Effector memory CD4-positive, alpha-beta T cell (primary cell): ENCODE measurements at places on chromosomes 7 and 10.

DNA sequence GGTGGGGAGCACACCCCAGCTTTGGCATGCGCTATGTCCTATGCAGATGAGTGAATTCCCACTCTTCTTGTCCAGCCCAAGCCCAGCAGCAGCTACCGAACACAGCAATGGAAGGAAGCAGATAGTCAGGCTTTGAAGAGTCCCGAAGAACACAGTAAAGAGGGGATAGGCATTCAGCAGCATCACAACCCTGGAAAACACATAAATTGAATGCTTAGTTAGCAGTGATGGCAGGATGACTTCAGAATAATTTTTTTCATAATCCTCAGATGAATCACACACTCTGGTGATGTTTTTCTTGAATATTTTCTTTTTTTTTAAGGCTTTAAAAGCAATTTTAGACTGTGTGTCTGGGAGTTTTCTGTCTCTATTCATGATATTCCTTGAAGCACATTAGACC lies 95.8 kb downstream of the CFAP58 start:
- no peak for DNase-seq

GRCh38 chr7:129980667-129981066 lies 27.9 kb upstream of the UBE2H start:
- DNase-seq, result no peak

DNA sequence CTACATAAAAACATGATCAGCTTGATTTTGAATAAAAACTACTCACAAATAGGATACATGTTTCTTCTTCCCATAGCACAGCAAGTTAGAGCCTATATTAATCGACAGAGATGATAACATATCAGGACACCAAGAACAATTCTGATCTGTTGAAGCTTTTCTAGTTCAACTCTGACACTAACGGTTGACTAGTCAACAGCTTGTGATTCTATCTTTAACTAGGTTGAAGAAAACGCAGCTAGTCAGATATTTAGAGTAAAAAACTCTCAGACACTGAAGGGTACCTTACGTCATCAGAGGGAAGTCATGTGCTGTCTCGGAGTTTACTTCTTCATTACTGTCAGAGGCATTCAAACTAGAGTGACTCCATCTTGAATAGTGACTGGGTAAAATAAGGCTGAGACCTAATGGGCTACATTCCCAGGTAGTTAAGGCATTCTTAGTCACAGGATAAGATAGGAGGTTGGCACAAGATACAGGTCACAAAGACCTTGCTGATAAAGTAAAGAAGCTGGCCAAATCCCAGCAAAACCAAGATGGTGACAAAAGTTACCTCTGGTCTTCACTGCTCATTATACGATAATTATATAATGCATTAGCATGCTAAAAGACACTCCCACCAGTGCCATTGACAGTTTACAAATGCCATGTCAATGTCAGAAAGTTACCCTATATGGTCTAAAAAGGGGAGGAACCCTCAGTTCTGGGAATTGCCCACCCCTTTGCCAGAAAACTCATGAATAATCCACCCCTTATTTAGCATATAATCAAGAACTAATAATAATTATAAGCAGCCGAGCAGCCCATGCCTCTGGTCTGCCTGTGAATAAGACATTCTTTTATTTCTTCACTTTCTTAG lies 21.3 kb downstream of the CCDC71L start:
- DNase-seq, result no peak

GRCh38 chr7:115221456-115221855 lies 299.6 kb downstream of the MDFIC start:
- no peak for DNase-seq

- no peak for DNase-seq
These were observed 27.8 kb downstream of the KLF6 start for GRCh38 chr10:3757250-3757637.

- DNase-seq, result no peak
These were observed 59.9 kb downstream of the KIAA1549 start for GRCh38 chr7:138921277-138921676.

- DNase-seq, result no peak
These were observed 171.3 kb downstream of the TPST1 start for GRCh38 chr7:66376264-66376945.

GRCh38 chr10:82319562-82319961 lies 444.6 kb downstream of the NRG3 start:
- no peak for DNase-seq

- no peak for DNase-seq
These were observed 12.0 kb upstream of the VIPR2 start for GRCh38 chr7:159156436-159157245.

- no peak for DNase-seq
These were observed 7.1 kb downstream of the GATA3 start for GRCh38 chr10:8061274-8062211.

DNA sequence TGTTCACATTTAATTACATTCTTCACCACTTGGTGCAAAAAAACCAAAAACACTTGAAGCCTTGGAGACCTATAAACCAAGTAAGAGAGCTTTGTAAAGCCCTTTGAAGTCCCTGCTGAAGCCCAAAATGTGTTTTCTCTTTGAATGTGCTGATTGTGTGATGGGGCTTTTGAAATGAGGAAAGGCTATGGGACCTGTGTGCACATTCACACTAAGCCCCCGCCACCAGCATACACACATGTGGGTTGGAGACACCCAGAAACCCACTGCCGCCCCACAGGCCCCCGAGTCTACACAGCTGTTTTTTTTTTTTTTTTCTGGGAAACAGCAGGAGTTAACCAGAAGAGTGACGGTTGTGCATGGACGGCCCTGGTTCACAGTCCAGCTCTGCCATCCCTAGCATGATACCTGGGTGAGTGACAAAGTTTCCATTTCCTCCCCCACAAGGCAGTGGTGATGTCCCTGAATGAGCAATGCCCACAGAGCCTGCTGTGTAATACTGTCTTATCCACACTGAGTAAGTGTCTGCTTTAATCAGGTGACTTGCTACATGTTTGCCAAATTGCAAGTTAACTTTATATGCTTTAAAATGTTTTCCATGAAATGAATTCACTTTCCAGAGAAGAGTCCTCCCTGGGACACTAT lies 154.6 kb upstream of the GDF10 start:
- no peak for DNase-seq

DNA sequence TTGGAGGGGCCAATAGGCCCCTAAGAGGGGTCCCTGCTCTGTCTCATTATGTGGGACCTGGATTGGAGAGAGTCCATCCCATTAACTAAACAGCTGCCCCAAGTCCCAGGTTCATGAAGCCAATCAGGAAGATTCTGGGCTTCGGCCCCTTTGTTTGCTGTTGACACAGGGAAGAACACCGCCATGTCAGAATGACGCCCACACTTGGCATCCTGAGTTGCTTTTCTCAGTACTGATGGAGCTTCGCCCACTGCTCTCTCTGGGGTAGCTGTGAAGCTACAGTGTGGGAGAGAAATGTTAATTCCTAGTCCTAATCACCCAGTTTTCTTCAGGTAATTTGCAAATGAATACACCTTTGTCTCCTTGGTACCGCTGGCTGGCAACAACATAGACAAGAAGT lies 264.7 kb downstream of the GLRX3 start:
- no peak for DNase-seq

GRCh38 chr7:143375298-143376034 lies 5.7 kb upstream of the ZYX start:
- DNase-seq, result peak; percentile 29

- no peak for DNase-seq
These were observed 49.4 kb downstream of the AKR1D1 start for GRCh38 chr7:138125598-138126111.

GRCh38 chr10:121435099-121435875 lies 163.0 kb downstream of the FGFR2 start:
- DNase-seq, result no peak

- DNase-seq, result no peak
These were observed 588.0 kb downstream of the NRG3 start for GRCh38 chr10:82462910-82463551.

DNA sequence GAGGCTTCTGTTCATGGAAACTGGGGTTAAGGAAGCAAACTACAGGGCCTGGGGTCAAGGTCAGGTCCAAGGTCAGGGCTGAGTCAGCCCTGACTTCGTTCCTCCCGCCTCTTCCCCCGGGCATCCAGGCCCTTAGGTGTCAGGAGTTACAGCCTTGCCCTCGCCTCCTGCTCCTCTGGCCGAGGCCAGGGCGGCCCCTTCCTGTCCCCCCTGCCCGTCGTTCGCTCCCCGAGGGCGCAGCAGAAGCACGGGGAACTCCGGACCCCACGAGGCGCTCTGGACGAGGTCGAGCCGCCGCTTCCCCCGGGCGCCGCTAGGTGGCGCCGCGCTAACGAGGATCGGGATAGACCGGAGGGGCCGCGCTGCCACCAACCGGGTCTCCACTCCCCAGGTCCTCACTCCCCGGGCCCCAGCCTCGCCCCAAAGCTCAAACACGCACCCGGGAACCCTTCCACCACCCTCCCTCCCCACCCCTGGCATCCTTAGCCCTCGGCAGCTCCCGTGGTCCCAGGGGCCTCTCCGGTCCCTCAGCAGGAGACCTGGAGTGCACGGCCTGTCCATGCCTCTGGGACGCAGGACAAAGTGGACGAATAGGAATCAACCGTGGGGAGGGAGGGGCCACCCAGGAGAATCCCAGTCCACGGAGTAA lies 59.2 kb upstream of the MYL10 start:
- DNase-seq, result peak; percentile 58

DNA sequence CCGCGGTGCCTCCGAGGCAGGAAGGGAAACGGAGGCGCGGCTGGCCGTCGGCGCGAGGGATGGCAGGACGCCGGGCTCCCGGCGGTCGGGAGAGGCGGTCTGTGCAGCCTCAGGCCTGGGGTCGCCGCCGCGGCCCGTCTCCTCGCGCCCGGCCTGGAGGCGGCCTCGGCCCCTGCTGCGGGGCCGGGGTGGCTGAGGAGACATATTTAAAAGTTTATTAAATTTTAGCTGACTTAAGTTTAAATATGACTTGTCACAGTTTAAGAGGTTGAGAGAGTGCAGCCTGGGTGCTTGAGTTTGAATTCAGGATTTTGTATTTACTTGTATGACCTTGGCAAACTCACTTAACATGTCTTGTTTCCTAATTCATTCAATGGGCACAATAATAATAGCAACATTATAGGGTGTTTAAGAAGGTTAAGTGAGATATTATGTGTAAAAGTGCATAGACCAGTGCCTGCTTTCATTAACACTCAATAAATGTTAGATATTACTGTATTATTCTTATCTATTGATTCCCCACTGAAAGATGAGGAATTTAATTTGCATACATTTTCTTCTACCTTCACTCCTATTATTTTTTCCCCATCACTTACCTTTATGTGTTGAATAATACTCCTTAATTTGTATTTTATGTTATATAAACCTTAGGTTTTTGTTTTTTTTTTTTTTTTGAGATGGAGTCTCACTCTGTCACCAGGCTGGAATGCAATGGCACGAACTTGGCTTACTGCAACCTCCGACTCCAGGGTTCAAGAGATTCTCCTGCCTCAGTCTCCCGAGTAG lies 718 bp downstream of the DYNC2I1 start:
- DNase-seq, result no peak
